ENCODE measurements at places on chromosomes 12 and 14. TPM values are rescaled to one million over a fixed set of nuclear protein-coding genes. Genes with fewer than 3 reads are reported as not detected.

The FLVCR2 gene
- total RNA-seq = 6.2 TPM

DNA sequence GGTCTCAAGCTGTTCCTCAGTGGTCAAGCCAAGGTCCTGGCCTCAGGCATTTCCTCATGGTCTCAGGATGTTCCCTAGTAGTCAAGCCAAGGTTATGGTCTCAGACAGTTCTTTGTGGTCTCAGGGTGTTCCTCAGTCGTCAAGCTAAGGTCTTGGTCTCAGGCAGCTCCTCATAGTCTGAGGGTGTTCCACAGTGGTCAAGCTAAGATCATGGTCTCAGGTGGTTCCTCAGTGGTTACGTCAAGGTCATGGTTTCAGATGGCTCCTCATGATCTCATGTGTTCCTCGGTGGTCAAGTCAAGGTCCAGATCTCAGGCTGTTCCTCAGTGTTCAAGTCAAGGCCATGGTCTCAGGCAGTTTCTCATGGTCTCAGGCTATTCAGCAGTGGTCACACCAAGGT lies 540.1 kb downstream of the VRK1 start:
- H3K27me3 ChIP-seq = no peaks in the 10 kb centered on the region
- no peak for DNase-seq
- H3K4me3 ChIP-seq = no peak overlapping the region
- no peaks in the 10 kb centered on the region for H3K4me1 ChIP-seq

- H3K27me3 ChIP-seq = no peaks in the 10 kb centered on the region
- no peak for DNase-seq
- H3K4me1 ChIP-seq = no peaks in the 10 kb centered on the region
- no peak overlapping the region for H3K4me3 ChIP-seq
- no peak overlapping the region for H3K27ac ChIP-seq
Measured at GRCh38 chr12:93581370-93581769, 8.9 kb downstream of the SOCS2 start.

The JPH4 gene
- 1.1 TPM for total RNA-seq

- no peak for DNase-seq
- no peaks in the 10 kb centered on the region for H3K4me1 ChIP-seq
- no peak overlapping the region for H3K27ac ChIP-seq
- H3K36me3 ChIP-seq = no peaks in the 10 kb centered on the region
- no peaks in the 10 kb centered on the region for H3K27me3 ChIP-seq
- H3K4me3 ChIP-seq = no peak overlapping the region
Measured at GRCh38 chr12:131242741-131243496, 289.2 kb downstream of the ADGRD1 start.

The PLD4 gene
- total RNA-seq = 0.14 TPM

The BATF gene
- not detected for total RNA-seq

DNA sequence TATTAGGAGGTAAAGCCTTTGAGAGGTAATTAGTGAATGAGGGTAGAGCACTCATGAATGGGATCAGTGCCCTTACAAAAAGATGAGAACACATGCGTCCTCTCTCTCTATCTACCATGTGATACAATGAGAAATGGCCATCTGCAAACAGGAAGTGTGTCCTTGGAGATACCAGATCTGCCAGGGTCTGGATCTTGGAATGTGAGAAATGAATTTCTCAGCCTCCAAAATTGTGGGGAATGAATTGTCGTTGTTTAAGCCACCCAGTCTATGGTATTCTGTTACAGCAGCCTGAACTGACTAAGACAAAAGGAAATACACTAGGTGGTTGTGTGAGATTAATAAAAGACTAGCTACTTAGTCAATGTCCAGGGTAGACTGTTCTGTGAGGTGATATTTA lies 366.6 kb downstream of the NELL2 start:
- no peaks in the 10 kb centered on the region for H3K27me3 ChIP-seq
- H3K36me3 ChIP-seq = no peaks in the 10 kb centered on the region
- no peaks in the 10 kb centered on the region for H3K4me1 ChIP-seq
- H3K4me3 ChIP-seq = no peak overlapping the region
- DNase-seq = peak; percentile 0

The SLC39A5 gene
- 0.39 TPM for total RNA-seq

DNA sequence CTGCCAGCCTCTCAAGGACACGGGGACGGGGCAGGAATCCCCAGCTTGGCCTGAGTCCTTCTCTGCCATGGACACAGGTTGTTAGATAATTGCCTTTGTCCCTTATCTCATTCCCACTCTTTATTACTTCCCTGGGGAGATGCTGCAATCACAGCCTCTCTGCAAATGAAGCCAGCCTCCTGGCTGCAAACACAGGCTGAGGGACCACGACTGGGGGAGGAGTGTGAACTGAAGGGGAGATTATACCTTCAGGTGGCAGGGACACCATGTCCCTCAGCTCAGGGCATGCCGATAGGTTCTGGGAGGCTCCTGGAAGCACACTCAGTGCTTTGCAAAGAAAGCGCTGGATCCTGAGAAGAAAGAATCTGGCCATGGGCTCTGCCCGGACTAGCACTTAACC lies 16.1 kb upstream of the CHGA start:
- H3K27me3 ChIP-seq = peaks cover 16% of the 10 kb centered on the region
- H3K36me3 ChIP-seq = no peaks in the 10 kb centered on the region
- DNase-seq = no peak
- no peak overlapping the region for H3K27ac ChIP-seq
- H3K4me3 ChIP-seq = no peak overlapping the region

Measured in astrocyte (in vitro differentiated cells and primary cell).